ENCODE measurements at places on chromosomes 11 and 22. TPM values are rescaled to one million over a fixed set of nuclear protein-coding genes. Genes with fewer than 3 reads are reported as not detected.
A peak's percentile ranks its signal among the peaks of the same experiment; 100 is the strongest.

DNA sequence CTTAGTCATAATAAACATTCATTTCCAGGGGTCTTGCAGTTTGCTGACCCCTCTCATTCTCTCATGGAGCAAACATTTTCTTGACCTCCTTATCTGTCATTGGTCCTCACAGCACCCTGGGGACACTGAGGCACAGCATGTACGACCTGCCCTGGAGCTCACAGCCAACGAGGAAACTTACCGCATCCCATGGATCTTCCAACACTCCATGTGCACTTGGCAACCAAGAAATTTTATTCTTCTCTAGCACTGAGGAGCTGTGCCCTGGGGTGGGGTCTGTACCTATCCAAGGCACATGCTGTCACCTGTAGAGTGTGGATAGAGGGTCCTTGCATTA is 69.4 kb upstream of the IGLL5 start:
- no peaks in the 10 kb centered on the region for H3K4me1 ChIP-seq
- H3K36me3 ChIP-seq, result no peaks in the 10 kb centered on the region
- no peak overlapping the region for H3K4me3 ChIP-seq

DNA sequence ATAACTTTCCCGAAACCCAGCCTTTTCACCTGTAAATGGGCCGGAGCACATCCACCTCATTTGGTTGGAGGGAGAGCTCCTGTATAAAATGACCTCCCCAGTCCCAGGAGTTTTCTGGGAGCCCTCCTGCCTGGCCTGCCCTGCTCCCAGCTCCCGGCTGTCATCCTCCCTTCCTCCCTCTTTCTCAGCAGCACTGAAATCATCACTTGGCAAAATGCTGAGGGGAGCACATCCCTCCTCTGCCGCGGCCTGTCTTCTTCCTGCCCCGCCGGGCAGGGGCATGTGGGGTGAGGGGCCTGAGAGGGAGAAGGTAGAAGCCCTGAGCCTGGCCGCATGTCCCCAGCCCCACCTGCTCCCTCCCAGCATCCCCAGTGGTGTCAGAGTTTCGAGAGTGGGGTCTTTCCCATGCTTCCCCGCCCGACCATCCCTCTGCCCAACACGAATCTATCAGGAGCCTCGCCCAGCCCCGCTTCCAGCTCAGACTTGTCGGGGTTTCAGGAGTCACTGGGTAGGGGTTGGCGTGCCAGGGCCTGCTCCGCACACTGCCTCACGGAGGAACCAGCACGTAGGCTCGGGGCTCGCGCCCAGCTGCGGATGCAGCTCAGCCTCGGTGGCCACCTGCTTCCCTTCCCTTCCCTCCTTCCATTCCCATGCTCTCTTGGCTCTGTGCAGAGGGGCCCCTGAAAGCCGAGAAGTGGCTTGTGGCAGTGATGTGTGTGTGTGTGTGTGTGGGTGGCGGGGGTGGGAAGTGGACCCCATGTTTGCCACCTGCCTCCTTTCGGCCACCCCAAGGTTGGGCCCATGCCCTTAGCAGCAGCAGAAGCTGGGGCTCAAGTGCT is 37.1 kb downstream of the NECTIN1 start:
- H3K4me3 ChIP-seq, result no peak overlapping the region
- no peak for DNase-seq
- peak overlapping the region; percentile 91 for H3K27ac ChIP-seq
- H3K27me3 ChIP-seq, result no peaks in the 10 kb centered on the region
- H3K4me1 ChIP-seq, result peaks cover 95% of the 10 kb centered on the region

GRCh38 chr11:105392556-105392955 is 217.3 kb upstream of the GRIA4 start:
- no peak for DNase-seq
- no peaks in the 10 kb centered on the region for H3K4me1 ChIP-seq
- no peak overlapping the region for H3K4me3 ChIP-seq
- no peaks in the 10 kb centered on the region for H3K27me3 ChIP-seq
- no peak overlapping the region for H3K27ac ChIP-seq
- H3K36me3 ChIP-seq, result no peaks in the 10 kb centered on the region

KDM2A gene
- 83.8 TPM for total RNA-seq

GRCh38 chr11:126197277-126197939 is 14.0 kb downstream of the RPUSD4 start:
- H3K36me3 ChIP-seq, result peaks cover 77% of the 10 kb centered on the region
- DNase-seq, result no peak
- H3K27me3 ChIP-seq, result no peaks in the 10 kb centered on the region
- no peak overlapping the region for H3K4me3 ChIP-seq

DNA sequence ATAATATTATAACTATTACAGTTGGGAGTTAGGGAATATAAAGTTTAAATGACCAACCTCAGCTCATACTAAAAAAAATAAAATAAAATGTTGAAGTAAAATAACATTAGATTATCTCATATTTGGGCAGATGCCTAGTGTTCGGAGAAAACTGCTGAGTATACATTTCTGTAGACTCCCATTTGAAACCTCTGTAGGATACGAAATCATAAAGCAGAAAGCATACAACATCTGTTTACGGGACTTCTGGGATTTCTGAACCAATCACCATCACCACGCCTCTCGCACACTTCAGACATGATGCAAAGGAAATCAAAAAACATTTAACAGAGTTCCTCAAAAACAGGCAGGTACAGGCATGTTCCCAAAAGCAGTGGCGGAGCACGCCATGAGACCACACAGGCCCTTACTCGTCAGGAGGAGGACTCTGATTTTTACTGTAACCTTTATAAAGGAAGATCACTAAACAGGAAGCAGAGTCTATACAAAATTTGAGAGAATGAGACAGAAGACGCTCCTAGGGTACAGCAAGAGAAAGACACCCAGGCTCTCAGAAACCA is 8.6 kb downstream of the ZNF195 start:
- H3K36me3 ChIP-seq, result peaks cover 74% of the 10 kb centered on the region
- peaks cover 12% of the 10 kb centered on the region for H3K4me1 ChIP-seq
- H3K27ac ChIP-seq, result no peak overlapping the region
- H3K4me3 ChIP-seq, result no peak overlapping the region
- no peak for DNase-seq
- no peaks in the 10 kb centered on the region for H3K27me3 ChIP-seq

GRCh38 chr22:18955696-18956095 is 19.6 kb upstream of the PRODH start:
- H3K36me3 ChIP-seq, result no peaks in the 10 kb centered on the region
- no peak overlapping the region for H3K4me3 ChIP-seq
- no peak overlapping the region for H3K27ac ChIP-seq
- peaks cover 24% of the 10 kb centered on the region for H3K27me3 ChIP-seq
- H3K4me1 ChIP-seq, result no peaks in the 10 kb centered on the region

DNA sequence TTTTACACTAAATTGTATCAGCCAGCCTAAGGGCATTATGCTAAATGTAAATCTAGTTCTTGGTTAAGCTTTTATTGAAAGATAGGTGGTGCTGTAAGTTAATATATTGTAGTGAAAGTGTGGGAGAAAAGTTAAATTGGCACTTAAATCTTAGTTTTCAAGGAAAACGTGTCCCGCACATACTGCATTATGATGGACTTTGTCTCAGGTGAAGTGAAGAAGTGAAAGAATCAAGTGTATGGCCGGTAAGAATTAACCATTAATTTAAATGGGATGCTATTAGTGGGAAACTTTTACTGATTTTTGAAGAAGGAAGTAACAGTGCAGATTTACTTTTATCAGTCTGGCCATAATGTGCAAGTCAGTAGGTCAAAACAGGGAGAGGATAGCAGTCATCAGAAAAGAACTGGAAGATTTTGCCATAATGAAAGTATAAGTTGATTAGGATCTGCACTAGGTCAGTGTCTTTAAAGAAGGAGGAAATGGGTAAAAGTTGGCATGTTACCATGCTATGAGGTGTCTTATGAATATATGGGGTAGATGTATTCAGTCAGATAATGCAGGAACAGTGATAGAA is 81.6 kb downstream of the PDHX start:
- H3K36me3 ChIP-seq, result peaks cover 3% of the 10 kb centered on the region
- no peak overlapping the region for H3K27ac ChIP-seq
- DNase-seq, result no peak
- H3K4me1 ChIP-seq, result peaks cover 15% of the 10 kb centered on the region

PELI3 gene
- 21.3 TPM for total RNA-seq

UPB1 gene
- 2.3 TPM for total RNA-seq

MYO18B gene
- total RNA-seq, result 3.2 TPM

OR5P2 gene
- total RNA-seq, result 2.0 TPM

- no peak overlapping the region for H3K4me3 ChIP-seq
- no peaks in the 10 kb centered on the region for H3K36me3 ChIP-seq
- H3K27me3 ChIP-seq, result no peaks in the 10 kb centered on the region
- H3K4me1 ChIP-seq, result no peaks in the 10 kb centered on the region
These were observed 113.5 kb downstream of the FCHSD2 start for GRCh38 chr11:73028611-73029010.

GRCh38 chr11:132883241-132883640 is 649.1 kb downstream of the OPCML start:
- no peaks in the 10 kb centered on the region for H3K27me3 ChIP-seq
- no peaks in the 10 kb centered on the region for H3K36me3 ChIP-seq
- H3K27ac ChIP-seq, result no peak overlapping the region
- no peak overlapping the region for H3K4me3 ChIP-seq
- DNase-seq, result no peak

GRCh38 chr11:65719871-65720210 is 757 bp downstream of the RNASEH2C start:
- H3K4me3 ChIP-seq, result peak overlapping the region; percentile 80
- H3K27ac ChIP-seq, result peak overlapping the region; percentile 74

FAM118A gene
- total RNA-seq, result 45.0 TPM

GRCh38 chr11:92845805-92846204 is 123.6 kb upstream of the MTNR1B start:
- H3K27ac ChIP-seq, result no peak overlapping the region
- no peak overlapping the region for H3K4me3 ChIP-seq
- no peak for DNase-seq
- H3K4me1 ChIP-seq, result peaks cover 23% of the 10 kb centered on the region

DNA sequence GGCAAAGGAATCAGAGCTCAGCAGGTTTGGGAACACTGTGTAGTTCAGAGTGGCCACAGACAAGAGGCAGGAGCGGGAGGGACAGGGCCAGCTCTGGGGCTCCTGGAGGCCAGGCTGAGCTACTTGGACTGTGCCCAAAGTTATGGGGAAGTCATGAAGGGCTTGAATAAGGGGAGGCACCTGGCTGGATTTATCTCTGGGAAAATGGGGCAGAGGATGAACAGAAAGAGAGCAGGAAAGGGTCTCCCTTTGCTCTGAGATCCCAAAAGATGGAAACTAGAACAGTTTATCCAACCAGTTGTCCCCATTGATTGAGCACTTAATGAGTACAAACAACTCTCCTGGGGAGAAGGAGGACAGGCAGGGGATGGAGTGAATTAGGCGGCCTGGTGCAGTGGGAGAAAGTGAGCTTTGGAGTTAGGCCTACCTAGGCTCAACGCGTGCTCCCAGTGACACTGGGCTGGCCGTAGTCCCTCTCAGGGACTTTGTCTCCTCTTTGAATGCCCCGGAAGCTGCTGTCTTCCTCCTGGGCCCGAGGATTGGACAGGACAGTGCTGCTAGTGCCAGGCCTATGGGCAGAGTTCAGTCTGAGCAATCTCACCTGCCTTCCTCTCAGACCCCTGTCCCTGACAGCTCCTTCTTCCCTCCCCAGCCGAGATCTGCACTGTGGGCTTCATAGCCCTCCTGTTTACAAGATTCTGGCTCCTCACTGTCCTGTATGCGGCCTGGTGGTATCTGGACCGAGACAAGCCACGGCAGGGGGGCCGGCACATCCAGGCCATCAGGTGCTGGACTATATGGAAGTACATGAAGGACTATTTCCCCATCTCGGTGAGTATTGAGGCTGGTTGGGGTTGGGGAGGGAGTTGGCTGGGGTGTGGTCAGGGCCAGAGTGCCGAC is 2.0 kb downstream of the MOGAT2 start:
- DNase-seq, result no peak
- H3K4me1 ChIP-seq, result peaks cover 4% of the 10 kb centered on the region
- no peak overlapping the region for H3K27ac ChIP-seq
- H3K27me3 ChIP-seq, result no peaks in the 10 kb centered on the region

- DNase-seq, result no peak
- H3K27ac ChIP-seq, result no peak overlapping the region
- H3K27me3 ChIP-seq, result no peaks in the 10 kb centered on the region
- H3K4me3 ChIP-seq, result no peak overlapping the region
- H3K4me1 ChIP-seq, result no peaks in the 10 kb centered on the region
- H3K36me3 ChIP-seq, result no peaks in the 10 kb centered on the region
These were observed 62.4 kb upstream of the BMAL1 start for GRCh38 chr11:13215149-13215548.

GRCh38 chr22:19730655-19731360 is 7.5 kb downstream of the GP1BB start:
- peaks cover 10% of the 10 kb centered on the region for H3K4me1 ChIP-seq
- H3K4me3 ChIP-seq, result peak overlapping the region; percentile 40
- H3K27me3 ChIP-seq, result peaks cover 15% of the 10 kb centered on the region
- DNase-seq, result peak; percentile 92

JHY gene
- 3.1 TPM for total RNA-seq

- no peaks in the 10 kb centered on the region for H3K27me3 ChIP-seq
- H3K4me3 ChIP-seq, result no peak overlapping the region
- no peaks in the 10 kb centered on the region for H3K36me3 ChIP-seq
- no peak for DNase-seq
- no peak overlapping the region for H3K27ac ChIP-seq
- H3K4me1 ChIP-seq, result peaks cover 37% of the 10 kb centered on the region
These were observed 60.6 kb upstream of the PRDM11 start for GRCh38 chr11:45085646-45086501.

RAB30 gene
- total RNA-seq, result 27.0 TPM

GRCh38 chr11:8036002-8036802 is 44.8 kb upstream of the TUB start:
- peaks cover 13% of the 10 kb centered on the region for H3K27me3 ChIP-seq
- no peaks in the 10 kb centered on the region for H3K36me3 ChIP-seq
- H3K27ac ChIP-seq, result peak overlapping the region; percentile 32
- H3K4me1 ChIP-seq, result peaks cover 26% of the 10 kb centered on the region

DNA sequence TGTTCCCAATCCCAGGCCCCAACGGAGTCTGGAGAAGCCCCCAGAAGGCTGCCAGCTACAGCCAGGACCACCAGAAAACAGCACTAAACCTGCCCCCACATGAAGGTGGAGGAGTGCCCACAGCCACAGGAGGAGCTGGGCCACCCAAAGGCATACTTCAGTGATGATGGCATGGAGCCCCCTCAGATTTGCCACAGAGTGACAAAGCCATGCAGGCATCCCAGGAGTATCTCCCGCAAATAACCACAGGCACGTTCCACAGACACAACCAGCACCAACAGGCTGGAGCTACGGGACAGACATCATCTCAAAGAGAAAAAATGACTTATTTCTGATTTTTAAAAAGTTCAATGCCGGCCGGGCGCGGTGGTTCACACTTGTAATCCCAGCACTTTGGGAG is 10.6 kb downstream of the CARS1 start:
- peaks cover 23% of the 10 kb centered on the region for H3K36me3 ChIP-seq
- no peak for DNase-seq
- H3K4me1 ChIP-seq, result peaks cover 55% of the 10 kb centered on the region
- H3K27ac ChIP-seq, result no peak overlapping the region
- H3K4me3 ChIP-seq, result no peak overlapping the region

Data from suprapubic skin (tissue), 4 donors.